Vagina (tissue), 2 donors: ENCODE measurements at places on chromosomes 16 and 17.

GRCh38 chr16:75703306-75703705 lies 2.0 kb upstream of the DUXB start:
- DNase-seq = no peak

GRCh38 chr17:50470426-50470825 lies 1.7 kb upstream of the CHAD start:
- no peak for DNase-seq

GRCh38 chr16:86410081-86410480 lies 100.2 kb upstream of the FOXF1 start:
- DNase-seq = no peak

GRCh38 chr17:40134184-40134583 lies 6.2 kb upstream of the CASC3 start:
- DNase-seq = no peak

GRCh38 chr17:68383443-68384321 lies 73.6 kb downstream of the WIPI1 start:
- no peak for DNase-seq

- DNase-seq = no peak
Measured at GRCh38 chr16:85561248-85562092, 51.7 kb upstream of the GSE1 start.

GRCh38 chr17:40938981-40939380 lies 1.5 kb upstream of the KRT23 start:
- DNase-seq = no peak

- DNase-seq = no peak
Measured at GRCh38 chr17:32807577-32807976, 69.3 kb downstream of the MYO1D start.

- DNase-seq = no peak
Measured at GRCh38 chr17:63024716-63025115, 58.7 kb downstream of the TANC2 start.

GRCh38 chr17:70099884-70100283 lies 24.9 kb downstream of the KCNJ16 start:
- no peak for DNase-seq

GRCh38 chr16:12010388-12011251 lies 34.1 kb downstream of the SNX29 start:
- no peak for DNase-seq

GRCh38 chr16:47976636-47977210 lies 179.1 kb downstream of the ABCC12 start:
- no peak for DNase-seq

DNA sequence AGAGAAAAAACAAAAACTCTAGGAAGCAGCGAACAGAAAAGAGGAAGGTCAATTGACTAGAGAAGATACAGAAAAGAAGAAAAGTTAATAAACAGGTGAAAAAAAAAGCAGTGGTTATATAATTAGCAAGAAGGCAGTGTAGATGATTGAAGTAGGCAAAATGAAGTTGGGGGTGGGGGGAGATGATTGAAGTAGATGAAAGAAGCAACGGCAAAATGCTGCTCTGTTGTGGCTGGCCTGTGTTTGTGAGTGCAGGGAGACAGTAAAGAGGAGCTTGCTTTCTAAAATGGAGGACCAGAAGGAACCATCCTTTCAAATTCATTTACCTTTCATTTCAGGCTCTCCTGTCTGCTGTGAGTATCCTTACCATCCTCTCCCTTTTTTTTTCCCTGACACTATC lies 3.6 kb downstream of the EVI2B start:
- DNase-seq = no peak

GRCh38 chr16:88287219-88287618 lies 95.5 kb upstream of the ZNF469 start:
- DNase-seq = no peak

DNA sequence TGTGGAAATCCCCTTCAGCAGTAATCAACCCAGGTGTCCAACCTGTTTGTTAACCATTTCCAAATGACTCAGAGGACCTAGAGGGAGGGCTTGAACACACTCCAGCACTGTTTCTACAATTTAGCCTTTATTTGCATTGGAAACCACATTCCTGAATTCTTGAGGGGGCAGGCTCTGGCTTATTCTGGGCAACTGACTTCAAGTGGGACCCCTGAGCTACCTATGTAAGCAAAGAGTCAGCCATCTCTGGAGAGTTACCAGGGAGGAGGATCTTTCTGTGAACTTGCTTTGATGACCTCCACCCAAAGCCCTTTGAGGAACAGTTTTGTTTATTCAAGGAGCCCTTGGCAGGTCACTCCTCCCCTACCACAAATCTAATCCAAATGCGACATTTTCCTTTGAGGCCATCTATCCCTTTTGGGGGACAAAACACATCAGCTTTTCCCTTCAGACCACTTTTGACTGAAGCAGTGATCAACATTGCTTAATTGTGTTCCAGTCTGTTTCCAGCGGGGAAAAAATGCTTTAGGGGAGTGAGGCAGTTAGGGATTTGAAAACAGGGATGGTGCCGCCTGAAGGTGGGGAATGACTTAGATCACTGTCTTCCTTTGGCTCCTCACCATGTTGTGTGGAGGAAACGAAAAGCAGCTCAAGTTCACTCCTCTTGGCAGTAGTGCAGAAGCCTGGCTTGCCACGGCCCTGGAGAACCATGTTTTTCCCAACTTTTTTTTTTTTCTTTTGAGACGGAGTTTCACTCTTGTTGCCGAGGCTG lies 46.2 kb downstream of the TUBD1 start:
- DNase-seq = peak; percentile 95

DNA sequence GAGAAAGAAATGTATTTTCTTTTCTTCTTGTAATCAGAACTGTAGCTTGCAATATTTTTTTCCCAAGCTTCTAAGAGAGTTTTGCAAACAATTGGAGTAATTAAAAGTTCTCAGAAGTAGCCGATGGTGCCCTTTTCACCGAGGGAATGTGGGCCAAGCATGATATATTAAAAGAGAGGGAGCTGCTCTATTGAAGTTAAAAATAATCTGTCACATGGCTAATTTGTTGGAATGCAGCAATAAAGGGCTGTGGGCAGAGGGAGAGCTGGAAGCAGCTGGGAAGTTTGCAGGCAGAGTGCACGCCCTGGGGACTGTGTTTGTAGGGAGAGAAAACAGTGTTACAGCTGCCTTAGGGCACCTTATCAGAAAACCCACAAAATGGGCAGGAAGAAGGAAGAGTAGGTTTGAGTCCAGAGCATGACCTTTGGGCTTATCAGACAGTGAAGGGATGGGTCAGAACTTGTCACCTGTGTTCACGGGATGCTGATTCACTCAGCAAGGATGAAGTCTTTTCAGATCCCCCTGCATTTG lies 18.5 kb upstream of the TERF2 start:
- DNase-seq = no peak
